ENCODE measurements at places on chromosomes 13 and 19. TPM values are rescaled to one million over a fixed set of nuclear protein-coding genes. Genes with fewer than 3 reads are reported as not detected.
A peak's percentile ranks its signal among the peaks of the same experiment; 100 is the strongest.

The SLC25A15 gene
- 7.3 TPM for polyA plus RNA-seq

The NOTCH3 gene
- 2.2 TPM for polyA plus RNA-seq

The SPTBN4 gene
- polyA plus RNA-seq: 2.2 TPM

The NXNL1 gene
- not detected for polyA plus RNA-seq

The ADGRL1 gene
- 6.7 TPM for polyA plus RNA-seq

The HOOK2 gene
- 30.1 TPM for polyA plus RNA-seq

The GNG7 gene
- 5.0 TPM for polyA plus RNA-seq

The OVOL3 gene
- not detected for polyA plus RNA-seq

DNA sequence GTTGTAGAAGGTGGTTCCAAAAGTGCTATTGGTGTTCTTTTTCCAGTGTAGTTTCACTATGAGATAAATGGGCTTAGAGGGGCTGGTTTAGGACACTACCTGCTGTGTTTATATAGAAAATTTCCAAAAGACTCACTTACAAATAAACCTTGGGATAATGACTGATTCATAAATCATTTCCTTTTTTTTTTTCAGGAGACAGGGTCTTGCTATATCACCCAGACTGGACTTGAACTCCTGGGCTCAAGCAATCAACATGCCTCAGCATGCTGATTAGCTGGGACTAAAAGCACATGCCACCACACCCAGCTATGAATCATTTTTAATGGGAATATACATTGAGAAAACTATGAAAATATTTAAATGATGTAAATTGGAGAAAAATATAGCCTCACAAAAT lies 376.6 kb downstream of the PCDH9 start:
- H3K27me3 ChIP-seq: no peaks in the 10 kb centered on the region
- H3K4me1 ChIP-seq: no peaks in the 10 kb centered on the region
- H3K27ac ChIP-seq: no peak overlapping the region
- DNase-seq: no peak
- H3K36me3 ChIP-seq: no peaks in the 10 kb centered on the region
- H3K4me3 ChIP-seq: no peak overlapping the region

- H3K27ac ChIP-seq: no peak overlapping the region
- H3K4me1 ChIP-seq: no peaks in the 10 kb centered on the region
- no peaks in the 10 kb centered on the region for H3K27me3 ChIP-seq
- no peak overlapping the region for H3K4me3 ChIP-seq
Measured at GRCh38 chr13:113232208-113233003, 23.0 kb downstream of the CUL4A start.

GRCh38 chr13:62123409-62123808 lies 707.8 kb upstream of the PCDH20 start:
- no peaks in the 10 kb centered on the region for H3K36me3 ChIP-seq
- no peak for DNase-seq
- H3K27ac ChIP-seq: no peak overlapping the region
- no peaks in the 10 kb centered on the region for H3K4me1 ChIP-seq
- no peak overlapping the region for H3K4me3 ChIP-seq

DNA sequence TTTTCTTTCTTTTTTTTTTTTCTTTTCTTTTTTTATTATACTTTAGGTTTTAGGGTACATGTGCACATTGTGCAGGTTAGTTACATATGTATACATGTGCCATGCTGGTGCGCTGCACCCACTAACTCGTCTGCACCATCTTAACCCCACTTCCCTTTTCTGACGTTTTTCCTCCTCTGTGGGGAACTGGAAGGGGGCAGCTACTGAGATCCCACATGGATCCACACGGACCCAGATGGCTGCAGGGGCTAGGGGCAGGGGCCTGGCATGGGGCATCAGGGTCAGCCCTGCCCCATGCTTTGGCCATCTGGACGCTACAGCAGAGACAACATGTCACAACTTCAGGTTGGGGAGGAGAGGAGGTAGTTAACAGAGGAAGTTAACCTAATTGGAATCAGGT lies 54.3 kb downstream of the RUBCNL start:
- no peaks in the 10 kb centered on the region for H3K4me1 ChIP-seq
- no peak for DNase-seq
- no peak overlapping the region for H3K27ac ChIP-seq
- no peaks in the 10 kb centered on the region for H3K27me3 ChIP-seq

DNA sequence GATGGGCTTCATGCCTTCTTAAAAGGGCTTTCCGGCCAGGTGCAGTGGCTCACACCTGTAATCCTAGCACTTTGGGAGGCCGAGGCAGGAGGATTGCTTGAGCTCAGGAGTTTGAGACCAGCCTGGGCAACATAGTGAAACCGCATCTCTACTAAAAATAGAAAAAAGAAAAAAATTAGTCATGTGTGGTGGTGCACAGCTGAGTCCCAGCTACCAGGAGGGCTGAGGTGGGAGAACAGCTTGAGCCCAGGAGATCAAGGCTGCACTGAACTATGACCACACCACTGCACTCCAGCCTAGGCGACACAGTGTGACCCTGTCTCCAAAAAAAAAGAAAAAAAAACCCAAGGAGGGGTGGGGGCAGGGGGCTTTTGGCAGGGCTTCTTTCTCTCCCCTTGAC lies 7.2 kb downstream of the CARS2 start:
- DNase-seq: no peak
- H3K36me3 ChIP-seq: peaks cover 91% of the 10 kb centered on the region
- H3K27me3 ChIP-seq: no peaks in the 10 kb centered on the region
- H3K4me3 ChIP-seq: no peak overlapping the region
- H3K27ac ChIP-seq: no peak overlapping the region

DNA sequence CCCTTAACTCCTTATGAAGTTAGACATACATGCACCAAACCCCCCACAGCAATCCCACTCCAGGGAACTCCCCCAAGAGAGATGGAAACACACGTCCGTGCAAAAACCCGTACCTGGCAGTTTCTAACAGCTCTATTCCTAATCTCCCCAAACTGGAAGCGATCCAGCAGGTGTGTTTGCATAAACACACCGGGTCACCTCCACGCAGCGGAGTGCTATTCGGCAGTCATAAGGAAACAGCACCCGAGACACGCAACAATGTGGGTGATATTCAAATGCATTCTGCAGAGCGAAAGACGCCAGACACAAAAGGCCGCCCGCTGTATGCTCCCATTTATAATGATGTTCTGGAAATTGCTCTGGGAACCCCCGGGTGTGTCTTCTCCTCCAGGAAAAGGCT lies 6.8 kb upstream of the ZNRF4 start:
- no peak overlapping the region for H3K27ac ChIP-seq
- no peaks in the 10 kb centered on the region for H3K36me3 ChIP-seq
- peaks cover 5% of the 10 kb centered on the region for H3K4me1 ChIP-seq
- no peak overlapping the region for H3K4me3 ChIP-seq
- H3K27me3 ChIP-seq: peaks cover 45% of the 10 kb centered on the region

DNA sequence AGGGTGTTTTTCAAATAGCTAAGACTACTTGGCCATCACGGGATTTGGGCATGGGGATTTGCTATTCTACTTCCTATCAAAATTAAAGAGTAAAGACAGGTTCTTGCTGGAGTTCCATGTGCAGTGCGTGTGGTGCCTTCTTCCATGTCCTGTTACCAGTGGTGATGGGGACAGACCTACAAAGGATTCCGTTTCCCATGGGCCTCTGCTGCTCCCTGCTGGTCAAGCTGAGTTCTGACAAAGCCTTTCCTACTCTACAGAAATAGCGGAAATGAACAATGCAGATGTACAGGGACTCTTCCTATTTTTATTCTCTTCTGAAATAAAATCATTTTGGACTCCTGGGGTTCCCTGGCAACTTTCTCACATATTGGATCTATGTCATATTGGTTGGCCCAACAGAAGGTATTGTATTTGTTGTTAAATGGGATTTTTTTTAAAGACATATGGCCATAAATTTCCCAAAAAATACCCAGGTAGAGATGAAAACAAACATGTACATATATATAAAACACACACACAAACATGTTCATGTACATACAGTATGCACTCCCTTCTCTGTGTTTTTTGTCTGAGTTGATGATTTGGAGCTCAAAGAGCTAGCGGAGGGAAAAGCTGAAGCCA lies 90.5 kb upstream of the SLC15A1 start:
- H3K36me3 ChIP-seq: peaks cover 33% of the 10 kb centered on the region
- DNase-seq: peak; percentile 93
- no peaks in the 10 kb centered on the region for H3K27me3 ChIP-seq
- H3K4me1 ChIP-seq: peaks cover 17% of the 10 kb centered on the region
- no peak overlapping the region for H3K4me3 ChIP-seq
- no peak overlapping the region for H3K27ac ChIP-seq

- H3K27ac ChIP-seq: no peak overlapping the region
- no peaks in the 10 kb centered on the region for H3K27me3 ChIP-seq
- peaks cover 71% of the 10 kb centered on the region for H3K36me3 ChIP-seq
- no peak for DNase-seq
- no peak overlapping the region for H3K4me3 ChIP-seq
- no peaks in the 10 kb centered on the region for H3K4me1 ChIP-seq
Measured at GRCh38 chr13:110661256-110661655, 44.7 kb downstream of the CARS2 start.

- H3K4me1 ChIP-seq: peaks cover 6% of the 10 kb centered on the region
- no peak overlapping the region for H3K27ac ChIP-seq
- H3K36me3 ChIP-seq: no peaks in the 10 kb centered on the region
- H3K4me3 ChIP-seq: no peak overlapping the region
- H3K27me3 ChIP-seq: no peaks in the 10 kb centered on the region
- no peak for DNase-seq
Measured at GRCh38 chr13:44465318-44465717, 91.7 kb downstream of the SERP2 start.

DNA sequence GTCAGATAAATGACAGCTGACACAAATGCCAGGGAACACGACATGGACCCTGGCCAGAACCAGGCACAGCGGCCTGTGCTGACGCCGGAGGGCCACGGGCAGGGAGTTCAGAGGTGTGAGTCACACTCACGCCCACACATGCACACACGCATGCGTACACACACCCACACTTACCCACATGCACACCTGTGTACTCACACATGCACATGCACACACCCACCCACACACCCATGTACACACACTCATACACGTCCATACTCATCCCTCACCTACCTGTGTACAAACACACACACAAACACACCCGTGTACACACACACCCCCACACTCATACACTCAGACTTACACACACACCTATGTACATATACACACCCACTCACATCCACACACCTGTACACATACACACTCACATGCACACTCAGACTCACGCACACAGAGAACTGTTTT lies 40.4 kb downstream of the MLLT1 start:
- peak; percentile 66 for DNase-seq
- H3K27ac ChIP-seq: peak overlapping the region; percentile 82
- H3K27me3 ChIP-seq: no peaks in the 10 kb centered on the region

DNA sequence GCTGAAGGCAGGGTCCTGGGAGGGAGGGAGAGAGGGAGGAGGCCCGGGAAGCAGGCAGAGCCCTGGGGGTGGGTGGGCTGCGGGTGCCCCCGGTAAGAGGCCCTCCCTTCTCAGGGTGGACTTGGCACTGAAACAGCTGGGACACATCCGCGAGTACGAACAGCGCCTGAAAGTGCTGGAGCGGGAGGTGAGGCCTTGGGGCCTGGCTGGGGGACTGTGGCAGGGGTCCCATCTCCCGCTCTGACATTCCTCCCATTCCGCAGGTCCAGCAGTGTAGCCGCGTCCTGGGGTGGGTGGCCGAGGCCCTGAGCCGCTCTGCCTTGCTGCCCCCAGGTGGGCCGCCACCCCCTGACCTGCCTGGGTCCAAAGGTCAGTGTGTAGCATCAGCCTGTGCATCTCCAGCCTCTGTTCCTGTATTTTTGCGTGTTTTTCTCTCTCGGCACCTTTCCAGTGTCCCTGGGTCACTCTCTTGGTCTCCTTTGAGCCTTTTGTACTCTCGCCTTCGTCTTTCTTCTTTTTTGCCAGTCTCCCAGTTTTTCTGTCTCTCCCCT lies 53.4 kb downstream of the TRPM4 start:
- no peak for DNase-seq
- peaks cover 44% of the 10 kb centered on the region for H3K36me3 ChIP-seq
- H3K27me3 ChIP-seq: no peaks in the 10 kb centered on the region
- peak overlapping the region; percentile 23 for H3K4me3 ChIP-seq

- peaks cover 65% of the 10 kb centered on the region for H3K4me1 ChIP-seq
- peaks cover 93% of the 10 kb centered on the region for H3K27me3 ChIP-seq
- no peak overlapping the region for H3K27ac ChIP-seq
Measured at GRCh38 chr13:112059457-112060281, 7.3 kb upstream of the SOX1 start.

DNA sequence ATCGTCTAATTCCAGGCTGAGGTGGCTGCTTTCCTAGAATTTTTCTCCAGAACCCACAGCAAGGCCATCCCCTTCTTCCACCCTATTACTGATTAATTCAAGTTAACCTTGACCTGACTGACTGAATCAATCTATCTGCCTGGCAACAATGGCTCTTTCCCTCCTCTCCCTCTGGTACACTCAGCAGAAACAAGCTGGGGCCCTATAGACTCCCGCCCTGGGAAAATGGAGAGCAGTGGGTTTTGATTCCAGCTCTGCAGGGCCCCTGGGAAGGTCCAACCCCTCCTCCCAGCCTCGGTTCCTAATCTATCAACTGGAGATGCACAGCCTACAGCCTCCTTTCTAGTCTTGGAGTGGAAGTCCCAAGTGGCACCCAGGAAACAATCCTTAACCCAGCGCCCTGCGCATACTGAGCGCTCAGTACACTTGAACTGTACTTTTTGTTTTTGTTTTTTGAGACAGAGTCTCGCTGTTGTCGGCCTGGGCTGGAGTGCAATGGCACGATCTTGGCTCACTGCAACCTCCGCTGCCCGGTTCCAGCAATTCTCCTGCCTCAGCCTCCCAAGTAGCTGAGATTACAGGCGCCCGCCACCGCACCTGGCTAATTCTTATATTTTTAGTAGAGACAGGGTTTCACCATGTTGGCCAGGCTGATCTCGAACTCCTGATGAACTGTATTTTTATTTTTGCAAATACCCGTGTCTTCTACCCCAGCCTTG lies 5.2 kb upstream of the C3 start:
- peak; percentile 54 for DNase-seq
- H3K27ac ChIP-seq: no peak overlapping the region
- H3K36me3 ChIP-seq: peaks cover 8% of the 10 kb centered on the region
- no peaks in the 10 kb centered on the region for H3K27me3 ChIP-seq
- H3K4me3 ChIP-seq: no peak overlapping the region

DNA sequence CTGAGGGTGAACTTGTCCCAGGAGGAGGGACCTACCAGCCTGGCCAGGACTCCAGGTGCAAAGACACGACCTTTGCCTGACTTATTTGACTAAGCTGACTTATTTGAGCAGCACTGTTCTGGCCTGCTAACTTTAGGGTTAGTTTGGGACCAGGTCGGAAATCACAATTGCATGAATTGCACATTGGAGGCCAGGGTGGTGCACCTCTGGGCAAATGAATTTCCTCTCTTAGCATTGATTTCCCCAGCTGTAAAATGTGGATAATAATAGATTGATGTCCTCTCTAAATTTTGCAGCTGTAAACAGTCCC lies 1.4 kb upstream of the BST2 start:
- H3K4me3 ChIP-seq: peak overlapping the region; percentile 47
- no peaks in the 10 kb centered on the region for H3K36me3 ChIP-seq
- peaks cover 8% of the 10 kb centered on the region for H3K27me3 ChIP-seq
- H3K27ac ChIP-seq: peak overlapping the region; percentile 91
- no peak for DNase-seq
- H3K4me1 ChIP-seq: peaks cover 49% of the 10 kb centered on the region
